H1 (cell line): ENCODE measurements at places on chromosomes 1 and 21. TPM values are rescaled to one million over a fixed set of nuclear protein-coding genes. Genes with fewer than 3 reads are reported as not detected.

GRCh38 chr1:228306275-228307217, 98.7 kb downstream of the OBSCN start:
- DNase-seq: no peak

- DNase-seq: peak; percentile 53
Observed at GRCh38 chr1:24070821-24071393, 41.0 kb downstream of the MYOM3 start.

The ATP6V1G3 gene
- total RNA-seq: not detected in 2 replicates

The PODN gene
- total RNA-seq: 0.11 and 0.17 TPM in 2 replicates

The CD2 gene
- not detected in 2 replicates for total RNA-seq

- no peak for DNase-seq
Observed at GRCh38 chr1:174023440-174023839, 1.3 kb upstream of the RC3H1 start.

- no peak for DNase-seq
Observed at GRCh38 chr1:27301052-27301422, 20.9 kb upstream of the TMEM222 start.

GRCh38 chr1:178057141-178057765, 36.7 kb upstream of the RASAL2 start:
- no peak for DNase-seq

DNA sequence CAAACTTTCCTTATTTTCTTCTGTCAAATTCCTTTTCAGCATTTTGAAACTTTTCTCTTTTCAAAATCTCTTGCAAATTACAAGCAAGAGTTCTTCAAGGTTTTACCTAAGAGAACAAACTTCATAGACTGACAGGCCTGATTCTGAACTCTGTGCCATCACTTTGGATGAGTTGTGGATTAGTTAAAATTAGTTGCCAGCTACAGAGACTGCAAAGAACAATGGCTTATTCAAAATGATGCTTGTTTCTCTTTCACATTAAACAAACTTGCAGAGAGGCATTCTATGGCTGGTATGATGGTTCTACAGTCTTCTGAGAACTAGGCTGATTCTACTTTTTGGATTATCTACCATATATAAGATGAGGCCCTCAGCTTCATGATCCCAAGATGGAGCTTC, 3.8 kb downstream of the LRRC8B start:
- no peak for DNase-seq
